ENCODE measurements at places on chromosomes 3 and 15.

- DNase-seq = no peak
Observed at GRCh38 chr3:43102773-43103480, 3.0 kb downstream of the POMGNT2 start.

DNA sequence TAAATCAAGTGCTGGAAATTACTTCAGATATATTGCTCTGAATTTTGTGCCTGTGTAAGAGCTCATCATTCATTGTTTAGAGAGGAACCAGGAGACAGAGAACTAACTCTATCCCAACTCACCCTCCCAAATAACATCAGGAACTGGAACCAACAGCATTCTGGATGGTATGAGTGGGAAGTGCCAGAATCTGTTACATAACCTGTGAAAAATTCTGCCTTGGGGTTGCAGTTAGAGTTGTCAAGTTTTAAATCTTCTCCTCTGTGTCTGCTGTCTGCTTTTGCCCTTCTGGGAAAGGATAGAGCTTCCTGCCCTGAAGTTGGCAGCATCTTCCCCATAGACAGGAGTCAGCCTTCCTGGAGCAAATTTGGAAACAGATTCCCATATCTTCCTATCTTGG is 41.2 kb downstream of the TIMP4 start:
- no peak for DNase-seq

DNA sequence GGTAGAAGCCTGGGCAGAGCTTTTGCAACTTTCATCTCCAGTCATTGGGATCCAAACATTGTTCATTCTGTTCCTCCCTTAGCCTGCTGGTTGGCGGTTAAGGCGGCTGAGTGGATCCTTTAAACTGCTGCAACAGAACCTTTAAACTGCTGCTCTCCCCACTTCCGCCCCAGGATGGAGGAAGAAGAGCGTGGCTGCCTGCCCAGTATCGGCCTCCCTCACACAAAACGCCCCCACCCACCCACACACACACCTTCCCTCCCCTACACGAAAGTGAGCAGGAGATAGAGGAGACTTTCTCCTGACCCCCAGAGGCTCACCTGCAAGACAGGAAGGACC is 460 bp upstream of the ZMAT3 start:
- DNase-seq = no peak

DNA sequence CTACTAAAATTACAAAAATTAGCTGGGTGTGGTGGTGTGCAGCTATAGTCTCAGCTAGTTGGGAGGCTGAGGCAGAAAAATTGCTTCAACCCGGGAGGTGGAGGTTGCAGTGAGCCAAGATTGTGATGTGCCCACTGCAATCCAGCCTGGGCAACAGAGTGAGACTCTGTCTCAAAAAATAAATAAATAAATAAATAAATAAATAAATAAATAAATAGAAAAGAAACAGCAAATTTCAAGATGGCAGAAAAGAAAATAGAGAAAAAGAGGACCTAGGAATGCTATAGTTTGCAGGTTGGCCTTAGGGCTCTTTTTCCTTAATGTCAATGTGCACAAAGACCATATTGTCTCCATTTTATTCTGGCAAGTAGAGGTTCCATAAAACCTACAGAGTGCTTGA is 28.2 kb downstream of the IQCF6 start:
- no peak for DNase-seq

GRCh38 chr15:75840659-75841058 is 2.6 kb upstream of the UBE2Q2 start:
- peak; percentile 43 for DNase-seq

GRCh38 chr15:76239786-76240185 is 71.5 kb downstream of the ETFA start:
- no peak for DNase-seq

DNA sequence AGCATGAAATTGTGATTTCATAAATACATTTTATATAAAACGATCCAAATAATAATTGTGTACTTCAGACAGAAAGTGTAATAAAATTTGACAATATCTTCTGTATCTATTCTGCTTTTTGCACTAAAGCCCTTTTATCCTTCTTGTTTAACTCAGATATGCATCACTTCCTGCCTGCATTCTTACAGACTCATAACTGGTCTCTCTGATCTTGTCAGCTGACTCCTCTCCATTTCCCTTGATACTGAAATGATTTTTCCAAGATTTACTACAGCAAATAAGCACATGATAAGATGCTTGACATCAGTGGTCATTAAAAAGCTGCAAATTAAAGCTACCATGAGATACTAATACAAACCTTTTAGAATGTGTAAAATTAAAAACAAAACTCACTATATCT is 25.3 kb upstream of the SI start:
- no peak for DNase-seq

- DNase-seq = no peak
Observed at GRCh38 chr15:74631087-74631385, 15.4 kb downstream of the CLK3 start.

GRCh38 chr15:22845289-22845900 is 6.9 kb downstream of the NIPA2 start:
- DNase-seq = no peak
